ENCODE measurements at places on chromosomes 6 and 20.

GRCh38 chr20:588476-588875 lies 21.6 kb downstream of the TCF15 start:
- no peak for DNase-seq

DNA sequence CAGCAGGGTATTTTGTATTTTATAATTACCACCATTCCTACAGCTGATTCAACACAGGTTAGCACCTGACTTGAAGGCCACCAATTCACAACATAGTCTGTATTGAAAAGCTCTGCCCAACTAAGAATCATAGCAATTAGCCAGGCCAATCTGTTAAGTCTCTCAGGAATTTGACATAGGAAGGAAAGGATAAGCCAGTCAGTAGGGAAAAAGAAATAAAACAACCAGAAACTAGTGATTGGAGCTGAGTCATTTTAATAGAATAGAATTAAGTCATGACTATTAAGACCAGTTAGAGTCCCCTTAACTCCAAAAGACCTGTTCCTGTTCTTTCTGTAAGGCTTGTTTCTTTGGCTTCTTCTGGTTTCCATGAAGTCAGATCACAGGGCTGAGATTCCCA lies 8.1 kb downstream of the RANBP9 start:
- DNase-seq: no peak

GRCh38 chr6:41059556-41059955 lies 6.6 kb downstream of the APOBEC2 start:
- DNase-seq: no peak

- DNase-seq: no peak
Observed at GRCh38 chr6:35147026-35147425, 5.9 kb upstream of the TCP11 start.

GRCh38 chr6:107894809-107895396 lies 63.1 kb downstream of the SEC63 start:
- DNase-seq: no peak

- no peak for DNase-seq
Observed at GRCh38 chr6:135813401-135813800, 38.1 kb upstream of the PDE7B start.

DNA sequence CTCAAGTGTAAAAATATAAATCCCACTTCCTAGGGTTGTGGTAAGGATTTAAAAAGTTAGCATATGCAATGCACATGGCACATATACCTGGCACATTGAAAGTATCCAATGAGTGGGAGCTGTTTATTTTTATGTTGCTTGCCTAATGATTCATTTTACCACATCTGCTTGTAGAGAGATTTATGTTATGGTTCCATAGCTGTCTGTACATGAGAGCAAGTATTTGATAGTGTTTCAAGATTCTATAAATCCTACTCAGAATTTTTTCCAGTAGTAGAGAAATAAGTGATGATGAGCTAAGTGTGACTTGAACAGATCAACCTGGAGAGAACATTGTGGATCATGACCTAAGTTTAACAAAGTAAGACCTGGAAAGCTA lies 125.3 kb upstream of the SPTLC3 start:
- no peak for DNase-seq

DNA sequence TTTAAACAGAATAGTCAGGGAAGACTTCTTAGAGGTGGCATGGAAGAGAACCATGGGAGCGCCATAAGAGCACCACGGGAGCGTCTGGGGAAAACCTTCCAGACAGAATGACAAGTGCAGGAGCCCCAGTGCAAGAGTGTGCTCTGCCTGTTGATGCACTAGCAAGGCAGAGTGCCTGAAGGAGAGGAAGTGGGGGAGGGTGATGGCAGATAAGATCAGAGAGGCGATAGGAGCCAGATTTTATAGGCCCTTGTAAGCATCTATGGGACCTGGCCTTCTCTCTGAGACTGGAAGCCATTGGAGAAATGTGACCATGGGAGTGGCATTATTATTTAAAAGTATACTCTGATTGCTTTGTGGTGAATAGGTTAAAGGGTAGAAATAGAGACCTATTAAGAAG lies 13.1 kb downstream of the FUCA2 start:
- DNase-seq: no peak

DNA sequence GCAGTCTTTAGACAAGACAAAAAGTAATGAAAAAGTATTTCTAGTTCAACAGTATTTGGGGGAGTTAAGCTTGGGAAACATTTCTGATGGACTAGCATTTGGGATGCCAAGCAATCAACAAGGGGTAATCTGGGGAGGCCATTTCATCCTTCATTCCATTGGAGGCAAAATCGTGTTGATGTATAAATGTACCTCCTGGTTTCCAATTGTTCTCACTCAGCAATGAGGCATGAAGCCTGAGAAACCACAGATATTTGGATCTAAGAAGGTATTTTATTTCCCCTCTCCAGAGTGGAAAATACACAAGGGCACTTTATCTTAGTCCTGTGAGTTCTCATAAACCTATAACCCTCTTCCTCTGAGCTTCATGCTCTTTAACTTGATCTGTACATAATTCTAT lies 68.2 kb downstream of the TBX18 start:
- no peak for DNase-seq

- DNase-seq: no peak
Observed at GRCh38 chr20:2026004-2026403, 32.1 kb upstream of the PDYN start.

DNA sequence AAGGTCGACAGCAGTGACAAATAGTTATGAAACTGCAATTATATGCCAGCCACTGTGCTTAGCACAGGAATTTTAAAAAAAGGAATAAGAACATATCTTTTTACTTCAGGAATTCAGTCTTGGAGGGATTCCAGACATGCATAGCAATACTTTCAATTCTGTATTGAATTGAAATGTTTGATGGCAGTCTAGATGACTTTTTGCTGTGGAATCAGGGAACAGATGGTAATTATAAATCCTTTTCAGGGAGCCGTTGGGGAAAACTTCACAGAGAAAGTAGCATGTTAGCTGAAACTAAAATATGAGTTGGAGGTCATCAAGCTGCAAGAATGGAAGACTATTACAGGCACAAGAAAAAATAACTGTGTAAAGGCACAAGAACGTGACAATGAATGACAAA lies 74.8 kb downstream of the IMPG1 start:
- no peak for DNase-seq

- DNase-seq: no peak
Observed at GRCh38 chr6:51648236-51648635, 439.2 kb downstream of the PKHD1 start.

DNA sequence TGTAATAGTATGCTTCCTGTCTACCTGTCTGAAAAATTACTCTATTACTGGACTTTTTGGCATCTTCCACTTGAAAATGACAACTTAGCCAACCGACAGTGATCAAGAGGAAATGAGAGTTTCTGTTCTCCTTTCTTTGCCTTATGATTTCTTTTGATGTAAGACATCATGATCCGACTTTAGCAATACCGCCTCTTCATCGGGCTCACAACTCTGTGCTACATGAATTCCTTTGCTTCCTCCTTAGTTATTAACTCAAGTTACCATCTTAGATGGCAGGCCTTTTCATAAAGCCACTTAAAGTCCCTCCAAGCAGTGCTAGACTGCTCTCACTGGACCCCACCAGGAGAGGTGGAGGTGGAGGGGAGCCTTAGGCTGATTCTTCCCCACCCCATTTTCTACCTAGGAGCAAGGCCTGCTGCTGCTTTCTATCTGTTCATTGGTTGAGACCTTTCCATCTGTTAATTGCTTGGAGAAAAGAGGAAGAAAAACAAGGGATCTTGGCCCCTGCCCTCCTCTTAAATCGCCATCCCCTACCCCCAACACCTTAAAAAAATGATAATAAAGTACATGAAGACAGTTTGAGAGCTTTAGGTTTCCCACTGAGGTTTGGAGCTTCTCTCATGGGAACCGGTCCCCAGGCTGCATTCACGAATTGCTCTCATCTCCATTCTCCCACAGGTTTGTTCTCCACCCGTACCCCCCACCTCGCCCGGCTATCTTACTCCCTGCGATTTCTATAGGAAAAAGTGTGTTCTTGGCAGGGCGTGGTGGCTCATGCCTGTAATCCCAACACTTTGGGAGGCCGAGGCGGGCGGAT lies 21.6 kb upstream of the MCM3 start:
- DNase-seq: no peak

DNA sequence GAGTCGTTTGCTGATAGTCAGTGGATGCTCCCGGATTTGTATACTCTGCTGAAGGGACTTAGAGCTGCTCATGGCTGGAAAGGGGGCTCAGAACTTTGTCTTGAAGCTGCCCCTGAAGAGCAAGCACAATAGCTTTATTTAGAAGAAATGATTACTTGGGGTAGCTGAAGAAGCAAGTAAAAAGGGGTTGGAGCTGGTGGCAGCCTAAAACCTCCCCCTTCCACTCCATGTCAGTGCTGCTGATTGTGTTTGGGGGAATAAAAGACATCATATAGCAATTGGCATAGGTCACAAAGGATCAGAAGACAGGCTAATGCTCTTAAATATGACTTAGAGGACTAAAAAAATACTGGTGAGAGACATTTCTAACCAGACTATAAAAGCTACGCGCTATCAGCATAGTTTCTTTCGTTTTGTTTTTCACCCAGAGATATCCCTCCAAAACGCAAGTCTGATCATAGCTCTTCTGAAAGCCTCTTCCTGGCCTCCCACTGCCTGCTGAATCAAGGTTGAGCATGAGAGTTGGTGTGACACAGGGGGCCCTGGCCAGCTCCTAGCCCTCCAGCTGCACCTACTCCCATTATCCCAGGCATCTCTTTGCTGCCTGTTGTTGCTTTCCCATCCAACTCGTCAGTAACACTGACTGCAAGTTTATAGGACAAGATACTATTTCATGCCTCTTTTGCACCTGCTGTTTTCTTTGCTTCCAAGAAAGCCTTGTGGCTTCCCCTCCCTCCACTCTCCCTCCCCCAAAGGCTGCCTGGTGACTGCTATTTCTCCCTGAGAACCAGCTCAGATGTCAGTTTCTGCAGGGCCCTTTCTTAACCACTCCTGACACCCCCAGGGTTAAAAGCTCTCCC lies 33.9 kb upstream of the SGK1 start:
- peak; percentile 53 for DNase-seq

GRCh38 chr6:30938730-30939129 lies 2.0 kb upstream of the MUCL3 start:
- DNase-seq: no peak

DNA sequence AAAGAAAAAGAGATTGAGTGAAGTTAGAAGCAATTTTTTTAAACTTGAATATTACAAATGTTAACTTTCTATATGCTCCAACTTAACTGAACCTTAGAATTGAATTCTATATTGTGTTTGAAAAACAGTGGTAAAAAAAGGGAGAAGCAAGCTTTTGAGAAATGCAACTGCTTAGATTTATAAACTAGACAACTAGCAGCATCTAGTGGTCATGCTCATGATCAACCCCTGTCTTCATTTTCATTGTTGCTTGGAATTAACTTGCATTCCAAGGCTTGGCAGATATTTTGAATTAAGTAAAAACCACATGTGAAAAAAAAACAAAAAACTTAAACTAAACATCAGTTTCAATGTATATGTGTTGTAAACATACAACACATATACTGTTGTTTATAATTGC lies 113.1 kb downstream of the C6orf58 start:
- no peak for DNase-seq

DNA sequence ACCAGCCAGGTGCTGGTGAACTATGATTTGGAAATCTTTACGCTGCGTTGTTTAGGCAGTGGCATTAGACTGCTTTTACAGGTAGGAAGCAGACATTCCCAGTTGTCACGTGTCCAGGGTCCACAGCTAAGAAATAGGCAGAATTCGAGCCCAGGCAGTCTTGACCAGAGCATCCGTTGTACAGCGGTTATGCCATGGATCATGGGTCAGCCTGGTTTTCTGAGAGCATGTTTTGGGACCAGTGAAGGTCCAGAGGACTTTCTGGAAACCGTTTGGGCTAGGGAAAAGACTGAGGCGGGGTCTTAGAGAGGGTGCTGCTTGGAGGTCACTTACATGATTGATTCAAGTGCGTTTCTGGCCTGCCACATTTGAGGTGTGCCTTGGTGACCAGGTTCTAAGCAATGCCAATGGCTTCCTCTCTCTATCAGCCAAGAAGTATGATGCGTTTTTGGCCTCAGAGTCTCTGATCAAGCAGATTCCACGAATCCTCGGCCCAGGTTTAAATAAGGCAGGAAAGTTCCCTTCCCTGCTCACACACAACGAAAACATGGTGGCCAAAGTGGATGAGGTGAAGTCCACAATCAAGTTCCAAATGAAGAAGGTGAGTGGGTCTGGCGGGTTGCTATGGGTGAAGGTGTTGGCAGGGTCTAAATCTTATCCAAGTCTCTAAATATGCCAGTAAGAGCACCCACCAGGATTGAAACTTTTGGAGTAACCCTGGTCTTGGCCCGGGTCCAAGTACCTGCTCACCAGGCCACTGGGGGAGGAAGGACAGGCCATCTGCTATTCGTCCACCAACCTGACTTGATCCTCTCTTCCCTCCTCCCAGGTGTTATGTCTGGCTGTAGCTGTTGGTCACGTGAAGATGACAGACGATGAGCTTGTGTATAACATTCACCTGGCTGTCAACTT lies 1.8 kb downstream of the RPL10A start:
- no peak for DNase-seq

- DNase-seq: no peak
Observed at GRCh38 chr6:40996591-40997233, 42.3 kb downstream of the UNC5CL start.

- DNase-seq: no peak
Observed at GRCh38 chr6:122789182-122790027, at the start of gene SMPDL3A. Gene SMPDL3A (plus strand): TSS chr6:122789258. CDS start chr6:122789347, 89 bp downstream.

- no peak for DNase-seq
Observed at GRCh38 chr6:169344750-169345065, 91.1 kb upstream of the THBS2 start.

DNA sequence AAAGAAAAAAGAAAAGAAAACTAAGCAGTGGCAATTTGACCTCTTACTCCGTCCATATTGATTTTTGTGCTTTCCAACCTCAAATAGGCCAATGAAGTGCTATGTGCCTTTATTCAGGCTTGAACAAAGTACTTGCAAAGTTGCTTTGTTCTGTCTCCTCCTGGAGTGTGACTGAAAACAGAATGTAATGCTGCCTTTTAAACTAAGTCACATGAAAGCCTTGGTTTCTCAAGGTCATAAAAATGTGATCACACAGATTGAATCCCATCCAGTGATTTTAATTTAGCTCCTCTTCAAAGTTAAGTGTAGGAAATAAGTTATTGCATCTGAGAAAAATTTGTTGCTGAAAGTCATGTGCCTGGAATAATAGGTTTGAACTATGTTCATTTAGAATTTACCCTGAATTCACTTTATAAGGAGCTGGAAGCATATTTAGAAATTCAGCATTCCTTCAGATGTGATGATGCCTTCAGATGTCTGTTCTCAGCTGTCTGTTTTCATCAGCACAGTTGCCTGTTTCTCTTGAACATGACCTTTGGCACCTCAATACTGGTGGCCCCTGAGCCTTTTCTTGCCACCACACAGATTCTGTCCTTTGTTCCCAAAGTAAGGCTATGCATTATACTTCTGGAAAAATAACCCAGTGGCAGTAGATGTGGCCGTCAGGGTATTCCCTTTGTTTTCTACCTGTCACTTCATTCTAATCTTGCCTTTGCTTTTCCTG lies 48.8 kb downstream of the KIZ start:
- DNase-seq: no peak

- DNase-seq: no peak
Observed at GRCh38 chr20:23988561-23988960, at the start of gene GGTLC1. Gene GGTLC1 (minus strand): TSS chr20:23988779. CDS start chr20:23986611, 2,168 bp downstream.

DNA sequence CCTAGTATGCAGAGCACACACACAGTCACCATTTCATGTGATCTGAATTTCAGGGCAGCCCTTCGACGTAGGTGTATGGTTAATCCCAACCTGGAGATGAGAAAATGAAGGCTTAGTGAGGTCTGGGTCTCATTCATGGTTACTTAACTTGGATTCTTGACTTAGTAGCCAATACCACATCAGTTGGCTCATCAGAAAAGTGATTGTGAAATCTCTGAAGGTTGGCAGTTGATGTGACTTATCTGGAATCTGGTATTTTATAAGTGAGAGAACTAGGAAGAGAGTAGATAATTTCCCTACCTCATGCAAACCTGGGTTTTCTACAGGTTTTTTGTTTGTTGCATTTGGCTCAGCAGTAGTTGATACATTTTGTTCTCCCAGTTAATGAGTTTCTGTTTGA lies 123.7 kb downstream of the CCDC170 start:
- DNase-seq: no peak
